CD8-positive, alpha-beta T cell (primary cell): ENCODE measurements at places on chromosomes 2 and 18. TPM values are rescaled to one million over a fixed set of nuclear protein-coding genes. Genes with fewer than 3 reads are reported as not detected.

AGXT gene
- total RNA-seq, result not detected

TMEM17 gene
- total RNA-seq, result not detected

SLC5A7 gene
- not detected for total RNA-seq

GKN1 gene
- total RNA-seq, result not detected

UGGT1 gene
- total RNA-seq, result 25.9 TPM

ABCG5 gene
- total RNA-seq, result not detected

FBXO36 gene
- 1.0 TPM for total RNA-seq

GAD1 gene
- total RNA-seq, result not detected

PDCL3 gene
- 33.5 TPM for total RNA-seq

ASNSD1 gene
- total RNA-seq, result 62.7 TPM

VWC2L gene
- total RNA-seq, result not detected

IGFBP2 gene
- total RNA-seq, result 0.73 TPM

EPB41L3 gene
- 0.83 TPM for total RNA-seq

INHA gene
- not detected for total RNA-seq
